ENCODE measurements at places on chromosomes 7 and 10. TPM values are rescaled to one million over a fixed set of nuclear protein-coding genes. Genes with fewer than 3 reads are reported as not detected.

GRCh38 chr7:78018641-78019446 is 220.3 kb downstream of the PHTF2 start:
- peak; percentile 15 for DNase-seq

DNA sequence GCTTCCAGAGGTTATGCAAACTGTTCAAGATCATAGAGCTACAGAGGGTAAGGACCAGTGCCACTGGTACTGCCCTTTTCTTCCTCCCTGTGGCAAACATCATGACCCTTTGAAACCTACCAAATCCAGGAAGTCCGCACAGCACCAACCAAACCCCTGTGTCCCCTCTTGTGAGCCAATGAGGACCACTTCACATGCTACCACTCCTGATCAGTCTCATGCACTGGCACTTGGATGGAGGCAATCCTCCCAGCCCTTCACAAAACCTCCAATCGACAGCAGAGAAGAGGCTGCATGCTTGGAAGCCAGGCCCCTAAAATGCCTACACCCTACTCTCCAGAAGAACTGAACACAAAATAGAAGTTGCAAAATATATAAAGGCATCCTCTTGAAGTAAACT is 248.0 kb downstream of the TNS3 start:
- DNase-seq = no peak

GRCh38 chr7:28983396-28984190 is 25.5 kb upstream of the TRIL start:
- no peak for DNase-seq

GRCh38 chr10:43225787-43226153 is 41.1 kb downstream of the RASGEF1A start:
- DNase-seq = no peak

DNA sequence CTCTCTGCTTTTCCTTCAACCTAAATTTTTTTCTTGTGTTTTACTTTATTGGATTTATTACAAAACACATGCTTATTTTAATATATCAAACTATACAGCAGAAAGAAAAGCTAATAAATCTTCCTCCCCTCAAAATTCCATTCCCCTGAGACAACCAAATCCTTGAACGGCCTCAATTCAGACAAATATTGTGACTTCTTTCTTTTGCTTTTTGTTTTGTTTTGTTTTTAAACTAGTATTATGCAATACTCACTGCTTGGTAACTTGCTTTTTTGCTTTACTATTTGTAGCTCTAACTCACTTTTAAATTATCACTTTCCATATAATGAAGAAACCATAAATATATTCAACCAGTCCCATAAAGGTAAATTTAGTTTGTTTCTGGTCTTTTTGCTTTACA is 59.4 kb upstream of the CDK1 start:
- no peak for DNase-seq

GRCh38 chr10:104732222-104732621 is 91.1 kb downstream of the SORCS3 start:
- no peak for DNase-seq

GRCh38 chr10:116721547-116722392 is 20.6 kb downstream of the HSPA12A start:
- no peak for DNase-seq

- DNase-seq = no peak
Measured at GRCh38 chr7:82019551-82020475, 250.0 kb upstream of the HGF start.

- no peak for DNase-seq
Measured at GRCh38 chr7:3861941-3862340, 560.9 kb downstream of the SDK1 start.

GRCh38 chr10:114402871-114403540 is 1.3 kb downstream of the AFAP1L2 start:
- DNase-seq = no peak

- DNase-seq = no peak
Measured at GRCh38 chr10:128382225-128382624, 256.0 kb upstream of the MKI67 start.

- DNase-seq = peak; percentile 66
Measured at GRCh38 chr7:131859147-131859821, 302.9 kb upstream of the PODXL start.

- DNase-seq = no peak
Measured at GRCh38 chr7:130909881-130910672, 176.1 kb upstream of the KLF14 start.

DNA sequence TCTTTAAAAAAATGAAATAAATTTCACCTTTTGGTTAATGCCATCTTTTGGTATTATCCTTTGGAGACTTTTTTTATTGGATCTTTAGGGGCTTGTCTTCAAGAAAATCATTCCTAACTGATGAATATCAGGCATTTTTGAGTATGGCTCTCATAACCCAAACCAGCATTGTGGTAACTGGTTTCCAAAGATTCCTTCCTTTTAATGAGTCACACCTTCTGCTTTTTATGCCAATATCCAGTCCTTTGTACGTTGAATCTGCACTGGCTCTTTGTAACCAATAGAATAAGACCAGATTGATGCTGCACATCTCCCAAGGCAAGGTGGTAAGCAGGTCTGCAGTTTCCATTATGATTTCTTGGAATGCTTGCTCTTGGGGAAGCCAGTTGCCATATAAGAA is 89.1 kb downstream of the GPR158 start:
- DNase-seq = no peak

- DNase-seq = no peak
Measured at GRCh38 chr10:129531969-129532660, 65.1 kb downstream of the MGMT start.

GRCh38 chr10:61608255-61609033 is 54.3 kb upstream of the CABCOCO1 start:
- DNase-seq = no peak

DNA sequence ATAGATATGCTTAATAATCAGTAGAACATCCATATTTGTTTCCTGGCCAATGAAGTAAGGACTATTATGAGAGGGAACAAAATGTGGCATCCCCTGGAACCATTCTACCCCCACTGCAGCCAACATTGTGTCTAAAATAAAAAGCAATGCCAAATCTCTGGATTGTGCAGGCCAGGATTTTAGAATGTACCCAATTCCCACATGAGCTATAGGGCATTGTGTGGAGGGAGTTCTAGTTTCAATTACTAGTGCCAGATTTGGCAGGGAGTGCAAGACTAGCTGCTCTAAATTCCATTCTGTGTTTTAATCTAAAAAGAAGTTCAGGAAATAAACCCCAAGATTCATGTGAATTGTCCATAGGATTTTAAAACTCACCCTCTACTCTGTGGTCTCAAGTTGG is 112.3 kb downstream of the HGF start:
- no peak for DNase-seq

DNA sequence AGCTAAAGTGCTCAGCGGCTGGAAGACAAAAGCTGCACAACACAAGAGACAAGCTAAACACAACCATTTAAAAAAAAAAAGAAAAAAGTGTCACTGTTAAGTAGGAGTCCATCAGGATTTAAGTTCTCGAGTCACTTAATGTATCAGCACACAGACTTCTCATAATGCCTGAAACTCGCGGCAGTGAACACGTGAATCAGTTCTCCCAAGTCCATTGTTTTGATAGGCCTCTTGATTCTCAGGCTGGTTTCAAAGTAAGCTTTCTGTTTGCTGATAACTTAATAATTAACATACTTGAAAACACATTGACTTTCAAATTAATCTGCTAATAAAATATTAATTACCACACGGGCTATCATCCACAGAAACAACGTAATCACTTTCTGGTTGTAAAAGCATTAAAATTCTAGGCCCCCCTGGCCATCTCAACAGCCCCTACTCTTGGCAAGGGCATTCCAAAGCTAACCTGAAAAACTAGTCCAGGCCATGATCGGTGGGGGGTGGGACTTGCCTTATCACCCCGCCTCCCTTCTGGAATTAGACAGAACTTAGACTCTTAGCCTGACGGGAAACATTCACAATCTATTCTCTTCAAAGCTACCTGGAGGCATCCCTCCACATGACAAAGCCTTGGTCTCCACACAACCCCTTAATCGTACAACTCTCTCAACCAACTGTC is 129.0 kb downstream of the DIP2C start:
- no peak for DNase-seq

DNA sequence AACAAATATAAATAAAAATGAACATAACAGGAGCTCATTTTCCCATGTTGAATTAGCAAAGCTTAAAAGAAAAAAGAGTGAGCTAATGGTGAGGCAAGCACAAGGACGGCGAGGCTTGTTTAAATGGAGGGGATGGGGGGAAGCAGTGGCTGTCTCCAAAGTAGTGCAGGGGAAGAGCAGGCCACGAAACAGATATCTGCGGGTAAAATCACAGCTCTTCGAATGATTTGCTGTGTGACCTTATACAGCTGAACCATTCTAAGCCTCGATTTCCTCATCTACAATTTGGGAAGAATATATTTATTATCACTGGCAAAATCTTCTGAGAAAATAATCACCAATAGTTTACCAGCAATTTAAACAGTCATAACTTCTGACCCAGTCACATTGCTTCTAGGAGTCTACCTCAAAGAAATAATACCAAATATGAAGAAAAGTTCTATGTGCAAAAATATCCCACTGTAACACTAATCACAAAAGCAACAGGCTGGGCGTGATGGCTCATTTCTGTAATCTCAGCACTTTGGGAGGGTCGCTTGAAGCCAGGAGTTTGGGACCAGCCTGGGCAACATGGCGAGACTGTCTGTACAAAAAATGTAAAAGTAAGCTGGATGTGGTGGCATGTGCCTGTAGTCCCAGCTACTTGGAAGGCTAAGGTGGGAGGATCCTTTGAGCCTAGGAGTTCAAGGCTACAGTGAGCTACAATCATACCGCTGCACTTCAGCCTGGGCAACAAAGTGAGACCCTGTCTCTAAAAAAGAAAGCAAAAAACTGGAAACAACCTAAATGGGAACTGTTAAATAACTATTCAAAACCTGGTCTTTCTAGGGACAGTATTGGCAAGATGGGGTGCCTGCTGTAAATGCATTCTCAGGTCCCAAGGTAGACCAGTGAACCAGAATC is 63.1 kb upstream of the ASAH2 start:
- no peak for DNase-seq

- no peak for DNase-seq
Measured at GRCh38 chr10:128072941-128073645, 53.1 kb downstream of the MKI67 start.

- DNase-seq = no peak
Measured at GRCh38 chr7:110253093-110253492, 837.8 kb upstream of the LRRN3 start.

GRCh38 chr7:36021367-36021766 is 131.7 kb upstream of the EEPD1 start:
- DNase-seq = no peak

DNA sequence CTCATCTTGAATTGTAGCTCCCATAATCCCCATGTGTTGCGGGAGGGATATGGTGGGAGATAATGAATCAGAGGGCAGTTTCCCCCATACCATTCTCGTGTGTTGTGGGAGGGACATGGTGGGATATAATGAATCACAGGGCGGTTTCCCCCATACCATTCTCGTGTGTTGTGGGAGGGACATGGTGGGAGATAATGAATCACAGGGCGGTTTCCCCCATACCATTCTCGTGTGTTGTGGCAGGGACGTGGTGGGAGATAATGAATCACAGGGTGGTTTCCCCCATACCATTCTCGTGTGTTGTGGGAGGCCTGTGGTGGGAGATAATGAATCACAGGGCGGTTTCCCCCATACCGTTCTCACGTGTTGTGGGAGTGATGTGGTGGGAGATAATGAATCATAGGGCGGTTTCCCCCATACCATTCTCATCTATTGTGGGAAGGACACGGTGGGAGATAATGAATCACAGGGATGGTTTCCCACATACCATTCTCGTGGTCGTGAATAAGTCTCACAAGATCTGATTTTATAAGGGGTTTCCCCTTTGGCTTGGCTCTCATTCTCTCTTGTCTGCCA is 271.0 kb downstream of the MAD1L1 start:
- DNase-seq = no peak

DNA sequence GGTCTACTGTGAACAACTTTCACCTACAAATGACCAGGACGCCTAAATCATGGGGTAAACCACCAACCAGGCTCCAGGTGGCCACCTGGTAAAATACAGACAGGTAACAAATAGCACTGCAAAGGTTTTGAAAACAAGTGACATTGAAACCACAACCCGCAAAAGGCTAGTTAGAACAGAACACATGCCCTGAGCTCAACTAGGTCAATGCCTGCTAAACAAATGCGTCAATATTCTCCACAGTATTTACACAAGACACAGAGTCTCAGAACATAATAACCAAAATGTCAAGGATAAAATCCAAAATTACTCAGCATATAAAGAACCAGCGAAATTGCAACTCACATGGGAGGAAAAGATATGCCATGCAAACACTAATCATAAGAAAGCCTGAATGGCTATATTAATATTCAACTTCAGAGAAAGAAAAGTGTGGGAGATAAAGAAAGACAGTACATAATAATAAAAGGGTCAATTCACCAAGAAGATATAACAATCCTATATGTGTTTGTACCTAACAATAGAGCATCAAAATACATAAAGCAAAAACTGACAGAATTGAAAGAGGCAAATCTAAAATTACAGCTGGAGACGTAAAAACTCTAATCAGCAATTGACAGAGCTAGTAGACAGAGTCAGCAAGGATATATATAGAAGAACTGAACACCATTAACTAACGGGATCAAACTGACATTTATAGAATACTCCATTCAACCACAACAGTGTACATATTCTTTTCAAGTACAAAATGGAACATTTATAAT is 47.6 kb downstream of the SMURF1 start:
- DNase-seq = no peak

- no peak for DNase-seq
Measured at GRCh38 chr10:111872591-111872990, 311.0 kb downstream of the GPAM start.

DNA sequence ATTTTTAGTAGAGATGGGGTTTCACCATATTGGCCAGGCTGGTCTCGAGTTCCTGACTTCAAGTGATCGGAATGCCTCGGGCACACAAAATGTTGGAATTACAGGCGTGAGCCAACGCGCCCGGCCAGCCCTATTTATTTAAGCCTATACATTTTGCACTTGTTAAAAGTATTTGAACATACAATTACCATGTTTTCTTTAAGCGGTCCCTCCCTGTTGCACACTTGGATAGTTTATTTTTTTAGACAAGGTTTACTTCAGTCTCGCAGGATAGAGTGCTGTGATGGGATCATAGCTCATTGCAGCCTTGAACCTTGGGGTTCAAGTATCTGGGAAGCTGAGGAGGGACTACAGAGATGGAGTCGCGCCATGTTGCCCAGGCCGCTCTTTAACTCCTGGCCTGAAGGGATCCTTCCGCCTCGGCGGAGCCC is 35.7 kb upstream of the SRRM3 start:
- DNase-seq = peak; percentile 7

- no peak for DNase-seq
Measured at GRCh38 chr10:91010952-91011351, 90.1 kb upstream of the ANKRD1 start.

- no peak for DNase-seq
Measured at GRCh38 chr7:152344253-152344652, 91.5 kb downstream of the KMT2C start.

The ZNF736 gene
- 16.0 TPM for total RNA-seq

The NFE2L3 gene
- 5.3 TPM for total RNA-seq

The ZNF12 gene
- 8.8 TPM for total RNA-seq

The RAPGEF5 gene
- total RNA-seq = 27.6 TPM

The ORAI2 gene
- total RNA-seq = 10.6 TPM

The ADCK2 gene
- 13.3 TPM for total RNA-seq

The RAB19 gene
- 9.5 TPM for total RNA-seq

The HPSE2 gene
- not detected for total RNA-seq
